ENCODE measurements at places on chromosomes 1 and 21.

GRCh38 chr1:4393191-4393590 is 261.2 kb upstream of the AJAP1 start:
- no peak for DNase-seq

GRCh38 chr1:47562799-47563198 is 125.0 kb downstream of the FOXD2 start:
- DNase-seq = no peak

DNA sequence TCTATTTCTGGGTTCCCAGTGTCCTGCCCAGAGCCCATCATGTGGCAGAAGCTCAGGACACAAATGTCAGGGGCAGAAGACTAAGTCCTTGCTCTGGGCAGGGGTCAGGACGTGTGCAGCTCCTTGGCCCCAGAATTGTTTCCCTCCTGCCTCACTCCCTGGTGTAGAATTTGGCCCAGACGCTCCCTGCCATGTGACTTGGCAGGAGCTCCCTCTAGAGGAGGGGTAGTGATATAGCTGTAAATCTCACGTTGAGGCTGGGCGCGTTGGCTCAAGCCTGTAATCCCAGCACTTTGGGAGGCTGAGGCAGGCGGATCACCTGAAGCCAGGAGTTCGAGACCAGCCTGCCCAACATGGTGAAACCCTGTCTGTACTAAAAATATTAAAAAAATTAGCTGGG is 91.2 kb downstream of the UBIAD1 start:
- no peak for DNase-seq

DNA sequence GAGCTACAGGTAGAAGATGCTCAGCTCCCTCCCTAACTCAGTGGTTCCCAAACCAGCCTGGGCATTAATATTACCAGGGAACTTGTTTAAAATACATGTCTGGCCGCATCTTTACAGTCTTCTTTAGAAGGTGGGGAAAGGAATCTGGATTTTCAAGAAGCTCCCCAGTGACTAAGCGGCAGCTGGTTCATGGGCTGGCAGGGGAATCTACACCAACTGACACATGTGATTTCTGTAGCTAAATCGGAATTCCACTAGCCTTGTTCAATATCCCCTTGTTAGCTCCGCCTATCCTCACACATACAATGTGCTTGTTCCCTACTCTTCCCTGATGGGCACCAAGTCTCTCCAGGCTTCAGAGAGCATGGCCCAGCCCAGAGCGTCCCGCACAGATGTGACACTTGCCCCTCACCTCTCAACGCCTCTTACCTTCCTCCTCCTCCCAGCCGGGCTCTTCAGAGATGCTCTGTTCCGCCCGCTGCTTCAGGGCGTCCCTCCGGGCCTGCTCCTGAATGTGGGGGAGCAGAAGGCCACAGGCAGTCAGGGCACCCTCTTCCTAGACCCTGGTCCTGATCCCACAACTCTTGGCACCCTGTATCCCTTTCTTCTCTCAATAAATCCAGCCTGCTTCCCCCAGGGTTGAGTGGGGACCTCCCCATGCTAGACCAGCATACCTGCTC is 15.3 kb downstream of the TSSK3 start:
- DNase-seq = no peak
